Caudate nucleus (tissue), 63 donors: ENCODE measurements at places on chromosomes 3 and 15.

DNA sequence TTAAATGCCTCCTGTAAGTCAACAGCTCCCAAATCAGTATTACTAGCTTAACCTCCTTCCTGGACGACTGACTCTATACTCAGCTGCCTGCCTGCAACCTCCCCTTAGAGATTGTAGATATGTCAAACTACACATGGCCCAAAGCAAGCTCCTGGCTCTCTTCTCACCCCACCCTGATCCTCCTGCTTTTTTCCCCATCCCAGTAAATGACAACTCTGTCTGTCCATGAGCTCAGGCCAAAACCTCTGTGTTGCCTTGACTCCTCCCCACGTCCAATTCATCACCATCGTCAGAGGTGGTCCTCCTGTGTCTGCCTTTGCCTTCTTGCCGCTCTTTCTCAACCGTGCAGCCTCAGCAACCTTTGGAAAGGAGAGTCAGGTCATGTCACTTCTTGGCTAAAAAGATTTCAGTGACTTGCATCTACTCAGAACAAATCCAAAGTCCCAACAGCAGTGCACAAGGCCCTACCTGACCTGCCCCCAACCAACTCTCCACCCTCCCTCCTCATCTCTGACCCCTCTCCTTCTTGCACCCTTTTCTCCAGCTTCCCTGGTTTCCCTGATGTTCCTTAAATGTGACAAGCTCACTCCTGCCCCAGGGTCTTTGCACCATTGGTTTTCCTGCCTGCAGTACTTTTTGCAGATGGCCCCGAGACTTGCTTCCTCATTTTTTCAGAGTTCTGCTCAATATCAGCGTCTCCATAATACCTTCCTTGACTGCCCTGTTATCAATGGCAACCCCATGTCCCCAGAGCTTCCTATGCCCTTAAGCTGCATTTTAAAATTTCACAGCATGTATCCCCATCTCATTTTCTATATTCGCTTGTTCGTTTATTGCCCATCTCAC, 52.8 kb downstream of the LSM3 start:
- no peak for DNase-seq

- no peak for DNase-seq
These were observed 145.0 kb downstream of the ARNT2 start for GRCh38 chr15:80549191-80549590.

DNA sequence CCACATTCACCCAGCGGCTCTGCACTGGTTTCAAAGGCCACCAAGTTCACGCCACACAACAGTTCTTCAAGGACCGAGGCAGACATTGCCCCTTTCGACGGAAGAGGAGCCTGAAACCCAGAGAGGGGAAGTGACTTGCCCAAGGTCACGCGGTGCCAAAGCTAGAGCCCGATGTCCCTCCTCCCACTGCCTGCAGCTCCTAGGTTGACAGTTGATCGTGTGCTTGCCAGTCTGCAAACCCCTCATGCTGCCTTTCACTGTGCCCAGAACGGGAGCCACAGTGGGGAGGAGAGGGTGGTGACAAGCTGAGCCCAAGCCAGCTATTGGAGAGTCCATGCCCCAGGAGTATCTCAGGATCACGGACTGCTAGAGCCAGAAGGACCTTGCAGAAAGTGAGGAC, 230.9 kb downstream of the XXYLT1 start:
- DNase-seq, result no peak

GRCh38 chr3:19427422-19428149, 279.3 kb downstream of the KCNH8 start:
- DNase-seq, result no peak

GRCh38 chr3:32882603-32883025, 64.8 kb downstream of the TRIM71 start:
- no peak for DNase-seq

- no peak for DNase-seq
These were observed 538.8 kb downstream of the NLGN1 start for GRCh38 chr3:173936316-173936715.
